ENCODE measurements at places on chromosomes 12 and 14.

DNA sequence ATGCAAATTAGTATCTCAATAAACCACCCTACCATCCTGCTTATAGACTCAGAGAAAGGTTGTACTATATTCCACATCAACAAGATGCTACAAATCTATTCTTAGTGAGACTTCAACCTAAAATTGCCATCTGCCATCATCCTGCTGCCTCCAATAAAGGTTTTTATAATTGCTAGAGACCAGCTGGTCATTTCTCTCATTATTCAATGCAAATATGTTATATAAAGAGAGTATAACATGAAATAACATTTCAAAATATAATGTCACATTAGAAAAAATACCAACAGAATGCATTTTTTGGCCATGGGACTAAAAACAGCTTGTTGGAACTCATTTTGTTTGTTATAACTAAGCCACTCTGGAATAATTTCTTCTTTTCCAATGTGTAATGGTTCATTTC lies 247.3 kb downstream of the LRIG3 start:
- DNase-seq: no peak

GRCh38 chr14:46058964-46059563 lies 592.5 kb downstream of the RPL10L start:
- DNase-seq: no peak

DNA sequence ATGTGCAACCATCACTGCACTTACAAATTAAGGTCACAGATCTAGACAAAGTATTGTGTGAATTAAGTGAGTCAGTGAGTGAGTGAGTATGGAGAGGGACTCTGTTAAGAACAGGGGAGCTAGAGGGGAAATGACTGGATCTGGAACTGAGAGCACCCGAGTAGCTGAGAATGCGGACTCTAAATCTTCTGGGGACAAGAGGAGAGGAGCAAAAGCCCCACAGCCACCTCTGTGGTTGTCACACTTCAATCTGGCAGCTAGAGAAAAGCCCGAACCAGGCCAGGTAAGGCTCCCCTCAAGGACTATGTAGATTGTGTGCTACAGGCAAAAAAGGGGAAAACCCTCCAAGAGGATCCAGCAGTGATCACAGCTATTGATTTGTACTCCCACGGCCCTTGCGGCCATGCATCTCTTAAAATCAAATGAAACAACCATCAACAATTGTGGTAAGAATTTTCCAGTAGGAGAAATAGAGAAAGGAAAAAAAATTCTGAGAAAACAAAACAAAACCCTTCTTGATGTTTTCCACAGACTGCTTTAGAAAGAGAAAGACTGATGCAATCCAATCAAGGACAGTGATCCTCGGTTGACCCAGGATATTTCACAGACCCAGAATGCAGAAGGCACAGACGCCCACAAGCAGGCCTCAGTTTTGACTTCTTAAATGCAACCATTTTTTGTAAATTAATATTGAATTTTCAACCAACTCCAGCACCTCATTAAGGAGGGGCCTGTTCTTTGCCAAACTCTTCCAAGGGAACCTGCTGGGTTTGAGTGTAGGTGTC lies 109.6 kb downstream of the SLC38A6 start:
- no peak for DNase-seq

DNA sequence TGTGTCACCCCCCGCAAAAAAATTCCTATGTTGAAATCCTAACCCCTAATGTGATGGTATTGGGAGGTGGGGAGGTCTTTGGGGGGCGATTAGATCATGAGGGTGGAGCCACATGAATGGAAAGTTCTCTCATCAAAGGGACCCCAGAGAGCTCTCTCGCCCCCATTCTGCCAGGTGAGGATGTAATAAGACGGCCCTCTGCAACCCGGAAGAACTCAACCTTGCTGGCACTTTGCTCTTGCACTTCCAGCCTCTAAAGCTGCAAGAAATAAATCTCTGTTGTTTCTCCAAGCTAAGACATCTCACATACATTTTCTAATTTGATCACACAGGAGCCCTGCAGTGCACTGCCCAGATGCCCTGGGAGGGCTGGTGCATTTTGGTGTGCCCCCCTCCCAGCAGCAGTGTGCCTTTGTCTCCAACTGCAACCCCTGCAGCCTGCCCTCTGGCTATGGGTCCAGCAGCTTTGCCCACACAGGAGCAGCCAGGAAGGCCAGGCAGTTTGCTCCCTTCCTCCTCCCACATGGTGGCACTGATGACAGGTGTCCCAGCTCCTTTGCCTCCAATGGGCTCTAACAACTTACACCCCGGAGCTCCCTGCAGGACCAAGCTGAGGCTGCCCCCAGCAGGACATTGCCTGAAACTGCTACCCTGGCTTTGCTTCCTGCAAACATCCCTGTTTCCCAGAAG lies 59.3 kb downstream of the C14orf132 start:
- no peak for DNase-seq

GRCh38 chr12:65822732-65823512 lies 1.4 kb upstream of the HMGA2 start:
- no peak for DNase-seq

- no peak for DNase-seq
Observed at GRCh38 chr14:76067536-76067935, 82.0 kb downstream of the IFT43 start.

DNA sequence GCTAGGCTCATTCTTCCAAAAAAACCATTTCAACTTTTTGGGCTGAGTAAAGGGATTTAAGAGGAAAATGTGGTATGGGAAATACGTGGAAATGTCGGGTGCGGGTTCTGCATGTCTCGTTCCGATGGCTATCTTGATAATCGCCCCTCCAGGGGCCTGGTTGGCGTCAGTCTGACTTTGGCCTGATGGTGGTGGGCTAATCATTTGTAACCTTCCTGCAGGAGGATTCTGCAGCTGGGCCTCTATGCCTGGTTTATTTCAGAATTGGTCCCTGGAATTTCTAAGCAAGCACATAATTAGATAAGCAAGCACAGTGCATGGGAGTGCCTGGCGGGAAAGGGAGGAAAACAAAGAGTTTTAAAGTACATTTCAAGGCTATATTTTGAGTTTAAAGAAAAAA lies 14.8 kb upstream of the SLC4A8 start:
- DNase-seq: no peak

DNA sequence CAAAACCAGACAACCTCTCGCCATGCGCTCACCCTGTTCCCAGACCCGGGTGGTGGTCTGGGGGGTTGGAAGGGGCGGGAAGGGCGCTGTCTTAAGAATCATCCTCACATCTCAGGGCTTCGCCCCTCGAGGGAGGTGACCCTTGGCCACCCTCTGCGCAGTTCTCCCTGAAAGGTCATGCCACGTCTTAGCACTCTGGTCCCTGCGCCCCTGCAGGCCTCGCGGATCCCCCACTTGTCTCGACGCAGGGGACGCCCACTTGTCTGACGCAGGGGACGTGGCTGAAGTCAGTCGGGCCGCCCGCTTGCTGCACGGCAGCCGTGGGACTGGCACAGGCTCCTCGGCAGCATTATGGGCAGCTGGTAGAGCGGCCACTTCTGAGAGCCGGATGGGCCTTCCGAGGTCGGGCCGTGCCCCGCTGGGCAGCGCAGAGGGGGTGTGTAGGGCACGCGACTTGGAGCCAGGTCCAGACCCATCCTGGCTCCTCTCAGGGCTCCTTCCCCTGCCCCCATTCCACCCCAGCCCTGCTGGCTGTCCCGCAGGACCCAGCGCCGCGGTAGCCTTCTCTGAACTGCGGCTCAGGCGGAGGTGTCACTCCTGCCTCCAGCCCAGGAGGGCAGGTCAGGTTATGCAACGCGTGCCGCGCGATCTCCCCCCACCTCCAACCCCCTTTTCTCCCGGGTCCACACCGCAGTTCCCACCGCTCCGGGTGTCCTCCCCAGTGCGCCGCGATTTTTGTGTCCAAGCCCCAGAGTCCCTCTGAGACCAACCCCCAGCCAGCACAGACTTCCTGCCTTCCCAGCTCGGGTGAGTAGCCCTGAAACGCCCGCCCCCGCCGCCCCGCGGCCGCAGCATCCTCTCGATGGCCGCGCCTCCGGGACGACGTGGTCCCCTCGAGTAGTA lies 40.9 kb upstream of the CAPRIN2 start:
- DNase-seq: no peak

- DNase-seq: no peak
Observed at GRCh38 chr14:97095269-97095668, 298.1 kb downstream of the VRK1 start.

- DNase-seq: no peak
Observed at GRCh38 chr12:52984136-52984535, 22.1 kb upstream of the EIF4B start.

Data from stimulated activated CD4-positive, alpha-beta T cell treated with anti-CD3 and anti-CD28 coated beads, TNF-alpha, amount 100 ng/mL, for 1 hour (primary cell).